ENCODE measurements at places on chromosomes 12 and 14. TPM values are rescaled to one million over a fixed set of nuclear protein-coding genes. Genes with fewer than 3 reads are reported as not detected.

- no peak for DNase-seq
These were observed 100.9 kb downstream of the EPS8 start for GRCh38 chr12:15688202-15688736.

DNA sequence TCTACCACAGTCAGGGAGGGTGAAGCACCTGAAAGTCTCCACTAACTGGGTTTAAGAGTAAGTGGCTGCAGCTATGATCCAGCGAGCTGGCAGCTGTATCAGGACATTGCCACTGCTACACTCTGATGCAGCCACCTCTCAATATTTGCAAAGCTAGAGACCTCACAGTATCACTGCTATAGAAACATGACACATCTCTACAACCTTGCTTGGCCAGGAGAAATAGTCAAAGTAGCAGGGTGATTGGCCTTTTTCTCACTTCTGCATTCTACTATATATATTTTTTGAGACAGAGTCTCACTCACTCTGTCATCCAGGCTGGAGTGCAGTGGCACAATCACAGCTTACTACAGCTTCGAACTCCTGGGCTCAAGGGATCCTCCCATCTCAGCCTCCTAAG is 9.3 kb upstream of the FMNL3 start:
- DNase-seq: no peak

Gene TMEM229B
- polyA plus RNA-seq: 0.34 TPM

DNA sequence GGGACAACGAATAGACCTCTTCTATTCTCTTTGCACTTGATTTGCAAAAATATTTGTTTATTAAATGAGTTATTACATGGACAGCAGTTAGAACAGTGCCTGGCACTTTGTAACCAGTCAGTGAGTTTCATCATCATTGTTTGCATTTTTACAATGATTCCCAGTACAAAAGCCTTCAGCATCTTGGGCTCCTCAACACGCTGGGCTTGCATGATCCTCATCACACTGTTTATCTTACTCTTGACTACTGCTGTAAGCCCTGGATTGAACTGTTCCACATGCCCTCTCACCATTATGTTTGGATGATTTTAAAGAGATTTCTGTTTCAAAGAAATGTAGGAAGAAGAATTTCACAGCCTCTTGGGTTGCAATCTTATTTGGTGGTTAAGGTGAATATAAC is 204.3 kb downstream of the PELI2 start:
- no peak for DNase-seq

DNA sequence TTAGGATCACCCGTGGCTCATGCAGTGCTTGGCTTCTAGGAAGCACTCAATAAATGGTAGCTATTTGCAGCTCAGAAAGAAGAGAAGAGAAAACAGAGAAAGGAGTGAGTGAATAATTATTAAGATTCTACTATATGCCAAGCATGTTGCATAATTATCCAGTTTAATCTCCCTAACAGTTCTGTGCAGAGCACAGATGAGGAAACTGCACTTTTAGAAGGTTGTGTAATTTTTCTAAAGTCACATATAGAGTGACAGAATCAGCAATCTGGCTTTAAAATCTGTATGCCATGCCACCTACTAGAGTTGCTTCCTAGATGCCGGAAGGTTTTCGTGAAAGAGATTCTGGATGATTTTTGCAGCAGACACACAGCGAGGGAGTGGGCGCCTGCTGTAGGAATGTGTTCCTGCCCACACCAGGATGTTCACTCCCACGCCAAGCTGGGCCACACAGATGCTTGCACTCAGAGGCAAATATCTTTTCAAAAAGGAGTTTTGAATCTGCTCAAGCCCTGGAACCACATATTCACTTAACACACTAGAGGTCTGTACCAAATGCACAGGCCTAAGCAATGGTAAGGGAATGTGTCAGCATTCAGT is 50.2 kb upstream of the SMCO2 start:
- no peak for DNase-seq

DNA sequence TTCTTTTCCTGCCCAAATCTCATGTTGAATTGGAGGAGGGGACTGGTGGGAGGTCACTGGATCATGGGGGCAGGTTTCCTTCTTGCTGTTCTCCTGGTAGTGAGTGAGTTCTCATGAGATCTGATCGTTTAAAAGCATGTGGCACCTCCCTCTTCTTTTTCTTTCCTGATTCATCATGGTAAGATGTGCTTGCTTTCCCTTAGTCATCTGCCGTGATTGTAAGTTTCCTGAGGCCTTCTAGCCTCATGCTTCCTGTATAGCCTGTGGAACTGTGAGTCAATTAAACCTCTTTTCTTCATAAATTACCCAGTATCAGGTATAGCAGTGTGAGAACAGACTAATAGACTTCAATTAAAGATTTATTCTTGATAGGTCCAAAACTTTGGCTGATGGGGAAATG is 83.5 kb downstream of the CAND1 start:
- DNase-seq: no peak

DNA sequence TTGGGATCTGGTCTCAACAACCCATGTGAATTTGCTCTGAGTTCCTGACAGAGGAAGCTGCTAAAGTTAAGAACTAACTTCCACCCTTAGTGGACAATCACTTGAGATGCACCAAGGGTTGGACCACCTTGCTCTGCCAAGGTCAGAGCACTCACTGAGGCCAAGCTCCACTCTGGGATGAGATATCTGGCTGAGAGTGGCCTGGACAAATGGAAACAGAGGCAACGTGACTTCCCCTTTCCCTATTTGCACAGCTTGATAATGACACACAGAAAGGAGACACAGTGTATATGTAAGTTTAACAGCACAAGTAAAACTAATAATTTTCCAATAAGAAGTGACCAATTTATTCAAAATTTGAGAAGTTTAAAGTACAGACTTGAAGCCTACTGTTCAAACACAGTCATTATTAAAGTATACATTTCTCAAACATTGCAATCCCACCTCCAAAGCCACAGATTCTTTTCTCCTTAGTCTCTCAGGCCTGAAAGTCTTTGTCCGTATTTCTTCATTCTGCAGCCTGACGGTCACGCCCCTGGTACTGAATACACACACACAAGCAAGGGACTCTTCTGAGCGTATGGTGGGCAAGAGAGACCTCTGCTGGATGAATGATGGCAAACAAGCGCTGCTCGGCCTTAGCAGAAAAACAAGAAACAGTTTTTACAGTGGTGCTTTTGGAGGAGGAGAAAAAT is 28.6 kb downstream of the TMEM30B start:
- peak; percentile 91 for DNase-seq

GRCh38 chr14:106039400-106039799 is 513.0 kb downstream of the TMEM121 start:
- DNase-seq: no peak
